ENCODE measurements at places on chromosomes 11 and 22. TPM values are rescaled to one million over a fixed set of nuclear protein-coding genes. Genes with fewer than 3 reads are reported as not detected.

Gene LRRC74B
- polyA plus RNA-seq = not detected

Gene OR52K1
- not detected for polyA plus RNA-seq

Gene NEFH
- polyA plus RNA-seq = 2.9 TPM

Gene C11orf21
- not detected for polyA plus RNA-seq

Gene KRTAP5-9
- not detected for polyA plus RNA-seq

Gene MYO7A
- polyA plus RNA-seq = 0.01 TPM

Gene RFPL3
- polyA plus RNA-seq = not detected
